ENCODE measurements at places on chromosomes 12 and 14. TPM values are rescaled to one million over a fixed set of nuclear protein-coding genes. Genes with fewer than 3 reads are reported as not detected.

DNA sequence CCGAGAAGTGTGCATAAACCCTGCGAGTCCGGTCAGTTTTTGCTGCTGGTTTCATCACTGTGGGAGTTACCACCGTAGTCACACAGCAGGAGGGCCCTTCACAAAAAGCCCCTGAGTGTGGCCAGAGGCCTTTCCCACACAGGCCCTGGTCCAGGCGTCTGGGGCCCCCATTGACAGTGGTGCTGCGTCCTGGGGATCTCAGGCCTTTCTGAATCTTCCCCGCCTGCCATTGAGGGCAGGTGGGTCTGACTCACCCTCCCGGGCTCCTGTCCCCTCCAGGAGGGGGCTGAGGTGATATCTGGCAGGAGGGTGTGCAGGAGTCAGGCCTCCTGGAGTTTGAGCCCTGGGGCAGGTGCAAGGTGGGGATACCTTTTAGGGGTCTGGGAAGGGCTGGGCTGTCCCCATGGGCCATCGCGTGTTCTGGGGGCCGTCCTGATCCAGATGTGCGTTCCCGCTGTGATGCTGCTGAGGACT is 358.5 kb downstream of the TMEM121 start:
- no peak for DNase-seq

DNA sequence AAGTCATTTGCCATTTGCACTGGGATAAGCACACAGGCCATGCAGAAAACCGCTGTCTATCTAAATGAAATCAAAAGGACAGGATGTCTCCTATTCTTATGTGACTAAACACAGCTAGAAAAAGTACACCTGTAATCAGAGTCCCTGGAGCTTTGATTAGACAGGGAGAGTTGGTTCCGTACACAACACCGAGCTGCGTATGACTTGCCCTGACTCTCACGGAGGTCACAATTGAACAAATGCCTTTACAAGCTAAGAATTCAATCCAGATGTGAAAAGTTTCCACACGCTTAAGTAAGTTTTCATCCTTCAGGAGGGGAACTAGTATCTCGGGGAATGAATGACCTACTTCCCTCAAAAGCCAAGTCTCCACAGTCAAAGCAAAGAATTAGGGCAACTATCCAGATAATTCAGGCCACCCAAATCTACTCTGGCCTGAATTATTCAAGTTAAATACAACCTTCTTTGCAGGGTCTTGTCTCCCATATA is 67.5 kb downstream of the RTN1 start:
- DNase-seq: no peak

- DNase-seq: peak; percentile 31
These were observed 115.4 kb downstream of the KLHL28 start for GRCh38 chr14:44846232-44846824.

DNA sequence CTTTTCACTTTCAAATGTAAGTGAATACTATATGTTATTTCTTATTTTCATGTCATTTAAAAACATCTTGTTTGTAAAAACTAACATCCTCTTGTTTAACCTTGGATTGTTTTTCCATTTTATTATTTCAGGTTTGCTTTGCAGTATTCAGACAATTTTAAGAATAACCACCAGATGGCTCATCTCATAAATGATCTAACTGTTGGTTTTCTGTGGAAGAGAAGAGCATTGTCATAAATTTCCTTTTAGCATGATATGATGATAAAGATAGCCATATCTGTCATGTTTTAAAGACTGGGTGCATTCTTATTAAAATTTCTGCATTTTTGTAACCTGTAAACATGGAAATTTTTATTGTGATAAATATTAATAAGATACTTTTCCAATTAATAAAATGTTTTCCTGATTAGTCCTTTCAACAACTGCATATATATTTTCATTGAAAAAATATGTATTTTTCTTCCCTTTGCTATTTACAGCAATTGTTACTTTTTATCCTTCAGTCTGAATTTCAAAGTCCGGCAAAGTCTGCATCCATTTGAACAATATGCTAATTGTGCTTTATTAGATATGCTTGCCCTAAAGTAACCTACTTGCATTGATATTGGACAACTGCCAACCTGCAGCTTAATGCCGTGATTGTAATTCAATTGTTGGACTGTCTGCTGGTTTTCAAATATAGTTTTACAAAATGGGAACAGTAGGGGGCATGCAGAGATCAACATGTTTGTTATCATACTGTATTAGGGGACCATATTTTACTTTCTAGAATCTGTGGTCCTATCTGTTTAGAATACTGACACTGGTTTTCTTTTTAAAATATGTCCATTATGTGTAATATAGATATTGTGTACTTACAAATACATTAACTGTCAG is 163.4 kb downstream of the GARIN6 start:
- no peak for DNase-seq

DNA sequence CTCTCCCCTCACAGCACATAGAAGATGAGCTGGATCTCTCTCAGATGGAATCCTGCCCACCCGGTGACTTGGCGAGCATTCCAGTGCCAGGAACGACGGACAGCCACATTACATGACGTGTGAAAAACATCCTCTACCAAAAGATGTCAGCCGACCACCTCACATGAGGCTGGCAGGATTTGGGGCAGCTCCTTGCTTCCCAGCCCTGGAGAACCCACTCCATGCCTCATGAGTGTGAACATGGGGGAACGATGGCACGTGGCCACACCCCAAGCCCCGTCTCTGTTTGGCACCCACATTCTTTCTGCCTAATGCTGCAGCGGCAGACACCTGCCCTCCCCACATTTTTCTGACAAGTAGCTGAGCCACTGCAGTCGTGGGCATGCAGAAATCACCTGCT is 202.5 kb downstream of the CALM1 start:
- no peak for DNase-seq

GRCh38 chr14:22086131-22086530 is 412.5 kb upstream of the OR4E1 start:
- no peak for DNase-seq

- DNase-seq: no peak
These were observed 882 bp upstream of the GTF2A1 start for GRCh38 chr14:81221579-81222102.

DNA sequence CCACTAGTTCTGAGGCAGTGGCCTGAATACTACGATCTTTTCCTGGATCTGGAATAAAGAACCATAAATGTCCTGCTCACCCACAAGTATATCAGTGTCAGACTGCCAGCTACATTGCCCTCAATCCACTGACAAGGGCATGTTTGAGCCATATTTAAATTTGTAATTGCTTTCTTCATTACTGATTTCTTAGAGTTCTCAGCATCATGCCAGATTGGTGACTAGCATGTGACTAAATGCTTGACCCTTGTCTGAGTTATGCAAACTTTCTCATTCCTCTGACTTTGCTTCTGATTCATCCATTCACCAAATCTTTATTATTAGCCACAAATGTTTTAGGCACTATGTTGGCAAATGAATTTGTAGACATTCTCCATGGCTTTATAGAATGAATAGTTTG is 143.6 kb upstream of the SLC16A7 start:
- DNase-seq: no peak

DNA sequence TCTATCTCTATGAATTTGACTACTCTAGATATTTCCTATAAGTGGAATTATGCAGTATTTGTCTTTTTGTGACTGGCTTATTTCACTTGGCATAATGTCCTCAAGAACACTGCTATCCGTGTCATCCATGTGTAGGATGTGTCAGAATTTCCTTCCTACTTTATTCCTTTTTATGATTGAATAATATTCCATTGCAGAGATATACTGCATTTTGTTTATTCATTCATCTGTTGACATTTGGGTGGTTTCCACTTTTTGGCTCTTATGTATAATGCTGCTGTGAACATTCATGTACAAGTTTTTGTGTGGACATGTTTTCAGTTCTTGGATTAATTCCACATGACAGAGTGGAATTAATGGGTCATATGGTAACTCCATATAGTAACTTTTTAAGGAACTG is 45.7 kb upstream of the ATP2A2 start:
- no peak for DNase-seq

- DNase-seq: no peak
These were observed 51.8 kb upstream of the FBRSL1 start for GRCh38 chr12:132437943-132438700.

DNA sequence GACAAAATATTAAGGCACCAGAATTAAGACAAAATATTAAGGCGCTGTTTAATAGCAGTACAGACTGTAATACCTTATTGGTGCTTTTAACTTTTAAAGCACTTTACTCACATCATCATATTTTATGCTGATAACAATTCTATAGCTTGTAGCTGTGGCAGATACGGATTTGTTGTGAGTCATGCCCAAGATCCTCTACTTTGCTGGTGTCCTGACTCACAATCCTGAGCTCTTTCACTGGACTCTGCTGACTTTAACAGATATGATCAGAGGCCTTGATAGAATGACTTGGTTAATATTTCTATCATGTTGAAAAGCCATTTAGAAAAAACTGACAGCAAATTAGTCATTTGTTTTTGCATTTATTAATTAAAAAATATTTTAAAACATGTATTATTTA is 99.0 kb upstream of the PKP2 start:
- DNase-seq: no peak

GRCh38 chr12:101773650-101774162 is 34.4 kb upstream of the SYCP3 start:
- peak; percentile 11 for DNase-seq

DNA sequence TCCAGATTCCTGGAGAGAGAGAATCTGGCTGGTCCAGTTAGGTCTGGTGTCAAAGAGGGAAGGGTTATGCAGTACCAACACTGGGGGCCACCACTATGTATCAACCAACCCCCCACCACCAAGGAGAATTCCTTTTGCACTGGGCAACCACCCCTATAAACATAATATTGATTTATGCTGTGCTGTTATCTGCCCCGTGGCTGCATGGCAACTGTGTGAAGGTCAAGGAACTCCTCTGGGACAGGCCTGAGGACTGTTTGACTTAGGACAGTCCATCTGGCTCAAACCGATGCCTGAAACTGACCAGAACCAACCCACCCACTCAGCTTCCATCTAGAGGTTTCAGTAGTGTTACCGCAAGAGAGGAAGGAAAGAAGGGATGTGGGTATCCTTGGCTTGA is 20.5 kb downstream of the PLEKHH1 start:
- no peak for DNase-seq

DNA sequence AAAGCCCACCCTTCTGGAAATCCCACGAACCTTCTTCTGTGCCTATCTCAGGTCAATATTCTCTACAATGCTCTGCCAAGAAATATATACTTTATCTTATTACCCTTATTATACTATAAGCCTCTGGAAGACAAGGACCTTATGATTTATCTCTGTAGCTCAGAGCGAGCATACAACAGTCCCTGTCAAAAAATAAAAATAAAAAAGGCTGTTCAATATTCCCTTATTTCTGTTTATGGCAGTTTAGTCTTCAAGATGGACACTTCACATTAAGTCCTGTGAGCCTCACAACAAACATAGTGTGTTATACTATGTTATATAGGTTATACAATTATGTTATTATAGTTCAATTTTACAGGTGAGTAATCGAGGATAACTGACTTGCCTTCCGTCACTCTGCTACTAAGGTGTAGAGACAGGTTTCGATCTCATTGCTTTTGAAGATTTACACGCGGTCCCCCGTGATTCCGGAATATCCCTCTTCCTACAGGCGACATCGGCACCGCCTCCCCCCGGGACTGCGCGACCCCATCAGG is 562 bp downstream of the EAPP start:
- DNase-seq: no peak

DNA sequence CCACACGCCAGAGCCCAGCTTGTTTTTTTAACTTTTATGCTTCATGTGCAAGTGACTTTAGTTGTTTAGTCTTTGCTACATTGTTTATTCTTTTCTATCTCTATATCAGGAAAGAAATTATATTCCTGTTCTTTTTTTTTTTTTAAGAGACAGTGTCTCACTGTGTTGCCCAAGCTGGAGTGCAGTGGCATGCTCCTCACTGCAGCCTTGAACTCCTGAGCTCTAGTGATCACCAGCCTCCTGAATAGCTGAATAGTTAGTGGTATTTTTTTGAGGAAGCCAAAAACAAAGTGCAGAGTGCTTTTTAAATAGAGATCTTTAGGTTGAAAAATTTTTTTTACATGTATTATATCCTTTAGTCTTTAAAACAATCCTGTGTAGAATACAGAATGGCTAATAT is 58.2 kb downstream of the ETNK1 start:
- no peak for DNase-seq

DNA sequence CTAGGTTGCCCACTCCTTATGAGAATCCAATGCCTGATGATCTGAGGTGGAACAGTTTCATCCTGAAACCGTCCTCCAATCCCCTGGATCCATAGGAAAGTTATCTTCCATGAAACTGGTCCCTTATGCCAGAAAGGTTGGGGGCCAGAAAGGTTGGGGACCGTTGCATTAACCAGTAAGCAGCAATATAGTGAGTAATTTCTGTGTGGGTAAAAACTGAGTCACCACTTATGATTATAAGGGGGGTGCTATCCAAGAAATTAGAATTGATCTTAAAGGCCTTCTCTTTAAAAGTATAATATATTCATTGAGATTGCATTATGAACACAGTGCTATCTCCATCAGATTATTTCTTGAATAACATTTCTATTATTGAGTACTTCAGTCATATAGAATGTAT is 97.2 kb downstream of the PCNX1 start:
- no peak for DNase-seq

DNA sequence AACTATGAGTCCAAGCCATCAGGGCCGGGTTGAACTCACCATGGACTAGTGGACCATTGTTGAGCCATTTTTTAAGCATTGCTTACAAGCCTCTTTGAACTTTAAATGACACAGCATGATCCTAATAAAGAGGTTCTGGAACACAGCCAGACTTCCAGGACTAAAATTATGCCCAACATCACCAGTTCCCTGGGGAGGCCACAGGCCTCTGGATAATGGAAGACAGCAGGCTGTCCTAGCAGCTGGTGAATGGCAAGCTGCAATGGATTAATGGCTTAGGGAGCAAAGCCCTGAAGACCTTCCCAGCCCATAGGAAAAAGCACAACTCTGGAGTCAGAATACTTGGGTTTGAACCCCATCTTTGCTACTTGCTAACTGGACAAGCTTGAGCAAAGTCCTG is 71.3 kb downstream of the FLRT2 start:
- DNase-seq: no peak

- DNase-seq: no peak
These were observed 2.0 kb upstream of the SIX1 start for GRCh38 chr14:60651086-60651795.

DNA sequence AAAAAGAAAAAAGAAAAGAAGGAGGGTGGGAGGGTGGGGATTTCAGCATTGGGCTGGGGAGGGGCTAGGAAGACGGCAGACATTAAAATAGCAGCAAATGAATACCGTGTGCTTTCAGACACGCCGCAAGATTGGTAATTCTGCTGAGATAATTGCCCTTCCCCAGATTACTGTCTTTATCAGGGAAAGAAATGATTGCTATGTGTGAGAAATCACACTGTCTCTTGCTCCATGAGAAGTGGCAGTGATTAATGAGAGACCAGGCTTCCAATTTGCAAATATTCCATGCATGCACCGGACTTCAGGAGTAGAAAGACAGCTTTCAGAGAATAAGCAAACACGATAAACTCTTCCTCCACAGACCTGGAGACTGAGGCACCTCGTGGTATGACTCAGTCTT is 7.6 kb upstream of the KCNA5 start:
- DNase-seq: no peak

GRCh38 chr14:24734917-24735500 is 101.0 kb upstream of the GZMB start:
- peak; percentile 29 for DNase-seq

The RFC5 gene
- 35.0 TPM for polyA plus RNA-seq

The AP5M1 gene
- 66.4 TPM for polyA plus RNA-seq

The INHBC gene
- polyA plus RNA-seq: 0.11 TPM

The UBR7 gene
- polyA plus RNA-seq: 39.4 TPM

The CLEC2A gene
- not detected for polyA plus RNA-seq

The TMEM132C gene
- 3.6 TPM for polyA plus RNA-seq

The BRI3BP gene
- 4.5 TPM for polyA plus RNA-seq

The KRT83 gene
- polyA plus RNA-seq: not detected

Data from left renal pelvis (tissue), 4 donors.